ENCODE measurements at places on chromosomes 12 and 14.

GRCh38 chr12:101962486-101962885, 85.1 kb downstream of the DRAM1 start:
- no peak for DNase-seq

DNA sequence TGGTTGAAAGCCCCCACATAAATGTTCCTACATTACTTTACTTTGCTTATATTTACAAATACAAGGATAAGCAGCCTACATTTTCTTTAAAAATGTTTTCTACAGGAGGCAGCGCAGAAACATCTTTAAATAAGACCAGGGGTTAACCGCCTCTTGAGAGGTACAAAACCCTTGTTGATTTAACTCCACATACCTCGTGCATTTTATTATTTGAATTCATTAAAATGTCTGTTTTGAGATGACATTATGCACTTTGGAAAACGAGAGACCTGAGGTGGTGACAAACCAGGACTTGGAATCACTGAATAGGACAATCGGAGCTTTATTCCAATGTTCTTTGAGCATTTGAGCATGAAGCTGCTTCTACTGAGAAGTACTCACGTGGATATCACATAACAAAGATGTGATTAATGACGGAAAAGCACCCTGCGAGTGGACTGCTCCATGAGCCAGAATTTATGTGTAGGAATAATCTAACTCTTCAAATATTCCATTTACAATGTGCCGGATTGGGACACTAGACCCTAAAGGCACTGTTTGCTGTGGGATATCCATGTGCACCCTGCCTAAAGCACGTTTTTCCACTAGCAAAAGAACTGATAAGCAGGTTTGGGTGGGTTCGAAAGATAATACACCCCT, 746 bp upstream of the DUSP16 start:
- DNase-seq = no peak

DNA sequence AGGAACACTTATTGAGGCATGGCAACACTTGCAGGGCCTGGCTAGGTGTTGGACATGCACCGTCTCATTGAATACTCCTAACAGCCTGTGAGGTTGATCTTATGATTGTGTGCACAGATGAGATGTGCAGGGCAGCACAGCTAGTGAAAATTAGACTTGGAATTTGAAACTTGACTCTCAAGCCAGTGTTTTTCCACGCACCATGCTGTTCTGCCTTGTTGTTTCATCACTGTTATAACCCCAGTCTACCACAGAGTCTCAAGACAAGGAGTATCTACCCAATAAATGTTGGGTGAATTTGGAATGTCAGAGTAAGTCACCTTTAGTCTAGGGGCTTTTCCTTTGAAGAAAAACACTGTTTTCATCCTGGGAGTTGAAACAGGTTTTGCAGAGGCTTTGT, 55.8 kb upstream of the LRIG3 start:
- DNase-seq = no peak

DNA sequence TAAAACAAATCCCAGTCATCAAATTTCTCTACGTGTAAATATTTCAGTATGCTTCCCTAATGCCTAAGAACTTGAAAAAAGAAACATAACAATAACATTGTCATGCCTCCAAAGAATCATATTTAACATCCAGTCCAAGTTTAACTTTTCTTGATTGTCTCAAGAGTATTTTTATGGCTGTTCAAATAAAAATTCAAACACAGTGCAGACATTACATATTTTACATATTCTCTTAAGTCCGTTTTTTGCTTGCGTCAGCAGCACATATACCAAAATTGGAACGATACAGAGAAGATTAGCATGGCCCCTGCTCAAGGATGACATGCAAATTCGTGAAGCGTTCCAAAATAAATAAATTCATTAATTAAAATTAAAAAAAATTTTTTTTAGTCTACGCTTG, 23.3 kb upstream of the EEA1 start:
- DNase-seq = no peak

DNA sequence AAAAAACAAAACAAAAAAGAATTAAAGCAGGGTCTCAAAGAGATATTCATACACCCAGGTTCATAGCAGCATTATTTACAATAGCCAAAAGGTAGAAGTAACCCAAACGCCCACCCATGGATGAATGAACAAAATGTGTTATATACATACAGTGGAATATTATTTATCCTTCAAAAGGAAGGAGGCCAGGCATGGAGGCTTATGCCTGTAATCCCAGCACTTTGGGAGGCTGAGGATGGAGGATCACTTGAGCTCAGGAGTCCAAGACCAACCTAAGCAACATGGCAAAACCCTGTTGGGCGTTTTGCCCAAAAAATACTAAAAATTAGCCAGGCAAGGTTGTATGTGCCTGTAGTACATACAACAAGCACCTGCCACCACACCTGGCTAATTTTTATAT, 4.6 kb downstream of the METTL3 start:
- no peak for DNase-seq

GRCh38 chr14:31510222-31510621, 22.4 kb upstream of the GPR33 start:
- no peak for DNase-seq

DNA sequence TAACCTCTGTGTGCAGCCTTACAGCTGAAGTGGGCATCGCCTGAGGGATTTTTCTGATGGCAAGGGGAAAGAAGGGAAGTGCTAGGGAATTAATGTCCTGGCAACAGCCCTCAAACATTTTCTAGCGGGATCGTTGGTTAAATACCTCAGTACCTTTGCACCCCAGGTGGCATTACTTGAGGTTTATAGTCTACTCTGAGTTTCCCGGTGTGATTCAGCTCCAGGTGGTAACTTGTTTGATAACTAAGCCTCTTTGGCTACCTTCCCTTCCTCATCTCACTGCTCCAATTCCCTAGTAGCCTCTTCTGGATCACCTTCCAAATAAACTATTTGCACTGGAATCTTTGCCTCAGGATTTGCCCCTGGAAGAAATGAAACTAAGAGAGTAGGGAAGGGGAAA, 237.0 kb upstream of the SSTR1 start:
- DNase-seq = no peak

DNA sequence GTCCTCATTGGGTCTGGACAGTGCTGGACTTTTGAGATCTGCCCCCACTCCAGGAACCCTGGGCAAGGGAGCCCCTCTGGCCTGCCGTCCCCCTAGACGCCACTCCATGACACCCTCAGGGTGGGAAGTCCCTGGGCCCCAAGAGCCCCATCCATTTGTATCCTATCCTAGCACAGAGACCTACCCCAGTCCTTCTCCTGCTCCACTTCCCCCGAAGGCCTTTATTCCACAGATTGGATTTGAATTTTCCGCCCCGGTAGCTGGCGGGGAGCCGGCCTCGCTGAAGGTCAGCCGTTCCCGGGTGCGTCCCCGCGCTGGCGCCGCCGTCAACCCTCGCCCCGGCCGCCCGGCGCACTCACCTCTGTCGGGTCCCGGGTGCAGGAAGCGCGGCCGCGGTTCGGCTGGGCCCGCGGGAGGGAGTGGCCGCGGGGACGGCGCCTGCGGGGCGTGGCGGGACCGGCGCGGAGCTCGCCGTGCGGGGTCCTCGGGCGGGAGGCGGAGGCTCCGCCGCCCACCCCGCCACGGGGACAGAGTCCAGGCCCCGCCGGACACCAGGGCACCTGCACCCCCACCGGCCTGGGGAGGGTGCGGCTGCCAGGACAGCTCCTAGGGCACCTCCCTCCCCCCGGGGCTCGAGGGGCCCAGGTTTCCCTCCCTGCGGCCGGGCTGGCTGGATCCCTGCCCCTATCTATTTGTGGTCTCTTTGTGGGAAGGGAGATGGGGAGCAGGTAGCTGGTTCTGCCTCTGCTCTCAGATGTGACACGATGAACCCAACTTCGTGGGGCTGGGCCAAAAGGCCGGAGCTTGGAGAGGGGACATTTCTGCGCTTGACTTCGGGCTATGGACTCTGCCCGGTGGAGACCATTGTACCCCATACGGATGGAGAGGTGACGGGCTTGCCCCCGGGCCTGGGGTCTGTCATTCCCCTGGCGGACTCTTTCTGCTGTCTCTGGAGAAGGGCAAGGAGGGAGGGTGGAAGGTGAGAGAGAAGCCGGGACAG, 19.9 kb upstream of the GPR68 start:
- DNase-seq = no peak

GRCh38 chr12:95096852-95097251, 23.4 kb upstream of the NR2C1 start:
- DNase-seq = no peak

- DNase-seq = no peak
Observed at GRCh38 chr14:26761532-26761931, 163.7 kb upstream of the NOVA1 start.

DNA sequence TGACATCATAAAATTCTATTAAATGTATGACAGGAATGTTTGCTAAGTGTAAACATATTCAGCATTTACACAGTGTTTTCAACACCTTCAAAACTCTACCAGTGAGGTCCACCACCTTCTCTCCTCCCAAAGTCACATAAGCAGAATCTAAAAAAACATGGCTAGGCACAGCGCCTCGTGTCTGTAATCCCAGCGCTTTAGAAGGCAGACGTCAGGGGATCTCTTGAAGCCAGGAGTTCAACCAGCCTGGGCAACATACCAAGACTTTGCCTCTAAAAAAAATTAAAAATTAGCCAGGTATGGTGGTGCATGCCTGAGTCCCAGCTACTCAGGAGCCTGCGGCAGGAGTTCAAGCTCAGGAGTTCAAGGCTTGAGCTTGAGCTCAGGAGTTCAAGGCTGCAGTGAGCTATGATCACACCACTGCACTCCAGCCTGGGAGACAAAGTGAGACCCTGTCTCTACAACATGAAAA, 30.0 kb downstream of the NUMB start:
- DNase-seq = no peak

DNA sequence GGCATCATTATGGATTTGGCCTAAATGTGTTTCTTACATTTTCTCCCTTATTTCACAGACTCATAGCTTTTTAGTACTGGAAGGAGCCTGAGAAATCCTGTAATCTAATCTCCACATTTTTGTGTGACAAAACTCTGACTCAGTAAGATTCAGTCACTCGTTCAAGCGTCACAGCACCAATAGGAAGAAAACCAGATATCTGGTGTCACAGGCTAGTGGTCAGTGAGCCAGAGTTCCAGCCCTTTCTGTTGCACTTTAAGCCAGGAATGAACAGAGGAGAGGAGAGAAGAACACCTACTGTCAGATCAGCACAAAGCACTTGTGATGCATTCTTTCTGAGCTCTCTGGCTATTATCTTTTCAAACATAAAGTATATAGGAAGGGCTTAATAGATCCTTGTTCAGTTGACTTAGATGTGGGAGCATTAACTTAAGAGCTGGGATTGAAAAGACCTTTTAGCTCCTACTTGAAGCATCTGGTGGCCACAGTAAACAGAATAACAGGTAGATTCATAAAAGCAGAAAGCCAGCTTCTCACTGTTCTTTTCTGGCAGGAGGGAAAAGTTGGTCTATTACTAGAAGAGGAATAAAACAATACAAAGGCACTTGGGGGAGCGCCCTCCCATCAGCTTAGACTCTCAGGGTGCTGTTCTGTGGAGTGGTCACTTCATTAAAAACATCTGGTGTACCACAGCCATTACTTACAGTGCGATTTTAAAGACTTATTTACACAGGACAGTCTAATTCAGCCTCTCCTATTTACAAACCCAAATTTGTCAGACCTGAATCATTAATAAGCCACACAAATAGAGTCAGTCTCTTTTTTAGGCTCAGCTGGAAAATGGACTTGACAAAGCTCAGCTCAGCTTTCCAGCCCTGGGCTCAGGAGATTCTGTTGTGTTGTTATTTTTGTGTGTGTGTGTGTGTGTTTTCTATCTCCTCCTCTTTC, 12.2 kb upstream of the NID2 start:
- no peak for DNase-seq

DNA sequence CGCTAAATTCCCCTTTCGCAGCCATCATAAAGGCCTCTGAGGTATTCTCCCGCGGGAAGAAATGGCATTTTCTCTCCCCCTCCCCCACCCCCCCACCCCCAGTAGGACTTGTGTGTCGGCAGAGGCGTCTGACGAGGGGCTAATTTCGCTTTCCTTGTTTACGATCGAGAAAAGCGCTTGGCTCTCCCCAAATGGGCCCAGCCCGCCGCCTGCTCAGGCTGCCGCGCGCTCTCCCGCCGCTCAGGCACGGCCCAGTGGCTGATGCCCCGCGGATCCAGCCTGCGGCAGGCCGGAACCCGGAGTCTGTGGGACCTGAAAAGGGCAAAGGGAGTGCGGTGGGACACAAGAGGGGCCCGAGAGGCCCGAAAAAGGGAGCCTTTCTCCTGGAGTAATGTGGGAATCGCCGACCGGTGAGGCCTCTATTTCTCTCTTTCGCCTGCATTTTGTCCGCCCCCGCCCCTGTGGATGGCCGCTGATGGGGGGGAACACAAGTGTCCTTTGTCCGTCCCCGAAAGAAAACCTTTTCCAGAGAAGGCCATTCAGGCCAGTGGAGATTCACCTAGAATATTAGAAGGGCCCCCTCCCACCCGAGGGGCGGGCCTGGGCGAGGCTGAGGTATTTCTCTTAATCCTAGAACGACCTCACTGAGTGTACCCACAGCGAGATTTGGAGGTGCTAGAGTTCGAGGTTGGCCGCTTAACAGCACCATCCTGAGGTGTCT, 9.0 kb upstream of the HOXC6 start:
- DNase-seq = no peak
